ENCODE measurements at places on chromosomes 2 and 18. TPM values are rescaled to one million over a fixed set of nuclear protein-coding genes. Genes with fewer than 3 reads are reported as not detected.
A peak's percentile ranks its signal among the peaks of the same experiment; 100 is the strongest.

The MGAT4A gene
- 0.36 TPM for total RNA-seq

The LINC00305 gene
- total RNA-seq = not detected

The RFTN2 gene
- total RNA-seq = 16.4 TPM

The COLEC11 gene
- total RNA-seq = 0.09 TPM

The SLC8A1 gene
- total RNA-seq = 112 TPM

The TCF23 gene
- not detected for total RNA-seq

DNA sequence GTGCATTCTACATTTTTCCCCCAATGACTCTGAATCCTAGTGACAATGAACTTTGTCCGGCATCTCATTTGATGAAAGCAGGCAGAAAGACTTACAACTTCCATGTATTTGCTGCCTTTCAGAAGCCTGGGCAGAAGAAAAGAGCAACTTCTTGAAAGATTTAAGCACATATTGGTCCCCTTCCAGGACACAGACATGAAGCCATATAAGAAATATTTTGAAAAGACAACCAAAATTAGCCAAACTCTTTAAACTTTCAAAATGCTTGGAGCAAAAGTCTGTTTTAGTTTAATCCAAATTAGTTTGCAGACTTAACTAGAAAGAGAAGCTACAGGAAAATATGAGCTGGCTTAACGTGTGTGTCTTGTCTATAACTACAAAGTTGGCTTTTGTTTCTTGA is 492.5 kb downstream of the NR4A2 start:
- DNase-seq = no peak

DNA sequence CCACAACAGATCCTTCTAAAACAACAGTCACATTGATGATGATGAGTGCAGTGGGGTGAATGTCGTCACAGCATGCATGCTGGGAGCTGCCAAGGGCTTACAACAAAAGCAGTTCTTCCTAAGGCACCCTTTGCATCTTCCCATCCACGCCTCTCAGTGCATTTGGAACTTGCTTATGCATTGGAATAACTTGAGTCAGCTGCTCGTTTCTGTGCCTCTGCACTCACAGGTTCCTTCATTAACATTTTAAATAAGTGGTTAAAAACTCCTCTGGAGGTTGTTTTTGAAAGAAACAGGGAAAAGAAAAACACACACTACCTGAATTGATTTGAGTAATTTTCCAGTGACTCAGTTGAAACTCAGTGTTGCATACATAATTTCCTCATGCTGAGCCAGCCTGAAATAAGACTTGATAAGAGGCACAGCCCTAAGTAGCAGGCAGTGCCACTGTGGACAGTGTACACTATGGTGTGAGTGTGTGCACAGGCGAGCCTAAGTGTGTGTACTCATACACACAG is 46.8 kb upstream of the TRIM43B start:
- no peak for DNase-seq

- DNase-seq = no peak
These were observed 142.7 kb downstream of the DYSF start for GRCh38 chr2:71596011-71596410.

DNA sequence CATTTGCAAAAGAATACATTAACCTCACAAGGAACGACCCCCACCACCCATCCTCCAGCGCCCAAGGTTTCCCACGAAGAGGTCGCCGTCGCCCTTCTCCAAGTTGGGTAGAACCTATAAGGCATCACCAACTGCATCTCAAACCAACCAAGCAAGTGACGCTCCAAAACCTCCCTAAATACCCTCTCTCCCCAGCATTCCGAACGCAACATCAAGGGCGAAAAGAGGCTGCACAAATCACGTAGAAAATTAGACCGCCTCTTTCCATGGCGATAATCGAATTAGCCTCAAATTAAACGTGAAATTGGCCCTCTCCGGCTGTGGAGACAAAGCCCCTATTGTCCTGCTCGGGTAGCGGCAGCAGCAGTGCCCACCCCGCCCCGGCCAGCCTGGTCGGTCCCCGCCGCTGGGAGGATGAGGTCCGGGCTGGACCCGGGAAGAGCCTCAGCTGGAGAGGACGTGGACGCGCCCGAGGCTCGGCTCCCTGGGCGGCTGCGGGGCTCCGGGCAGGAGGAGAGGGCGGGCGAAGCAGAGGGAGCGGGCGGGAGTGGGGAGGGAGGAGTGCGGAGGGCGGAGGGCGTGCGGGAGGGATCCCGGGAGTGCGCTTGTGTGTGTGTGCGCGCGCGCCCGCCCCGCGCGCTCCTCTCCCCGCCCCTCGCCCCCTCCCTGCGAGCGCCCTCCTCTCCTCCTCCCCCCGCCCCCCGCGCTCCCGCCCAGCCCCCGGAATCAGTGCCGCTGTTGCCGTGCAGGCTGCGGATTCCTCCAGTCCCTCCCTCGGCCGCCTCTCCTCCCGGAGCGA is at the start of gene SPTBN1:
Gene SPTBN1 (plus strand): TSS at position 765 of the 799 bp plus-strand sequence. CDS start 70,092 bp downstream, outside the sequence.
- DNase-seq = peak; percentile 88

GRCh38 chr18:80077873-80078272 is 31.2 kb upstream of the ADNP2 start:
- DNase-seq = no peak

DNA sequence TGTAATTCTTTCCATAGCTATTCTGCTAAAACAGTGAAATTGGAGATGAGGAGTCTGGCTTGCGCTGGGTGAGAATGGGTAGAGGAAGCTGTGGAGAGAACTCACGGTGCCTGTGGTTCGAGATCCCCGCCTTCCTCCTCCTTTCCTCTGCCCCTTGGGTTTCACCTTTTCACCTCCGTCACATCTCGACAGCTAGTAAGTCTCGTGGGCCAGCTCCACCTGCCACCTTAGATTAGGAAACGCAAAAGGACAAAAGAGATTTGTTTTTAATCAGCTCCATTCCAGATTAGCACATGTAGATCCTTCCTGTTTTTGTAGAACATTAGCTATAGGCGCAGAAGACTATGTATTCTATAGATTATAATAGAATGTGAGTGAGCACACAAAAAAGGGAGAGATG is 20.6 kb downstream of the TRIB2 start:
- no peak for DNase-seq

DNA sequence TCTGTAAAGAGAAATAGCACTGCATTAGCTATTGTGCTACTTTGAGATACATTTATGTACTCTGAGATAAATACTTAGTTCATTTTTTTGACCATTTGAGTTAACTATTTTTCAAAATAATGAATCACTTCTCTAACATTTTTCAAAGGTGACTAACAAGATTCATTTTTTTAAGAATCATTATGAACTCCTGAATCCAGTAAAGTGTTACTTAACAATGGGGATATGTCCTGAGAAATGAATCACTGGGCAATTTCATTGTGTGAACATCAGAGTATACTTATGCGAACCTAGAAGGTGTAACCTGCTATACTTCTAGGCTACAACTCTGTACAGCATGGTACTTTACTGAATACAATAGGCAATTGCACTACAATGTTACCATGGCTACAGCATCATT is 355.8 kb downstream of the ARL6IP6 start:
- no peak for DNase-seq

DNA sequence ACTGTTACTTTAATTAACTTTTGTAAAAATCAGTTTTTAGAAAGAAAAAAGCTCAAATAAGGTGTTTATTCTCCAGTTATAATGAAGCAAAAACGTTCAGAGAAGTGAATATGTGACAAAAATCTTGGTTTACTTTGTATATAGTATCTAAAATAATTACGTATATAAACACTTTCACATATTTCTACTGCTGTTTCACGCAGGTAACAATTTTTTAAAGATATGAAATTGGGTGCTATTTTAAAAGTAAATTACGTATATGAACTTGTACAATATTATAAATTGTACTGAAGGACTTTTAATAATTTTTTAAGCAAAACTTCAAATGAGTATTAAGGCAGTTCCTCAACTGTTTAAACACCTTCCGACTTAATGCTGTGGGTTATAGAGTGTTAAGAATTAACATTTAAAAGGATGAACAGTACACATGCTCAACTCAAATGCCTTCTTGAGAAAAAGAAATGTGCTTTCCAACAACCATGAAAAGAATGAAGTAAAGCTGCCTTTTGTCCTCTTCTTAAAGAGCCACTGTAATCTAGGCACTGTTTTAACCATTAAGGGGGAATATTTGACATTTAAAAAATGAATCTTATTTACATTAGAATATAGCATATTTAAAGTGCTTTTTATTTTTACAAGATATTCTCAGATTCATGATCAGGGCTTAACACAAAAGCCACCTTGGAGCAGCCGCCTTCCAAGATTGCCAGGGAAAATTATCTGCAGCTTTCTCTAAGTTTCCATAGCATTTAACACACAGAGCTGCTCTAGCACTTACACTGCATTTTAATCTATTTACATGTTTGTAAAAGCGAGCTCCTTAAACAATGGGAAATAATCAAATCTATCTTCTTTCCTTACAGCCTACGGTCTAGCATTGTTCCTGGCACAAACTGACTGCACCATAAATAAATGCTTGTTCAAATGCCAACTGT is 56.5 kb upstream of the CDKL4 start:
- DNase-seq = no peak

DNA sequence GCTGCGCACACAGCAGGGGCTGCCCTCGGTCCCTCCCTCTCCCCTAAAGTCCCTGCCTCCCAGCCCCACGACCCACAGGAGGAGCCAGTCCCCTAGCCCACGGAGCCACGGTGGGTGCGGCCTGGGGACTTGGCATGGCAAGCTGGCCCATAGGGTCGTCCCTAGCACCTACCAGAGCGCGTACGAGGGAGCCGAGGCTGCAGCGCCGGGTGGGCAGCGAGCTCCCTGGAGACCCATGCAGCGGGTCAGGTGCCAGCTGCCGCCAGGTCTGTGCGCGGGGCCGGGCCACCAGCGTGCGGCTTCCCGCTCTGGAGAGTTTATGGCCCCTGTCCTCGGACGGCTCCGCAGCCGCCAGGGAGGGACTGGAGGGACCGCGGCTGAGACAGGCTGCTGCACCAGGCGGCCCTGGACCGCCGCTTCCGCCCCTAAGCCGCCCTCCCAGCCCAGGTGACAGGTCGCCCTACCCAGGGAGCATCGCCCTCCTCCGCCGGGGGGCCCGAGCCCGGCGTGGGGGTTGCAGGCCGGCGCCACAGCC is 273.6 kb downstream of the CCDC74A start:
- no peak for DNase-seq

GRCh38 chr18:3151399-3152264 is 68.1 kb downstream of the MYOM1 start:
- peak; percentile 50 for DNase-seq

DNA sequence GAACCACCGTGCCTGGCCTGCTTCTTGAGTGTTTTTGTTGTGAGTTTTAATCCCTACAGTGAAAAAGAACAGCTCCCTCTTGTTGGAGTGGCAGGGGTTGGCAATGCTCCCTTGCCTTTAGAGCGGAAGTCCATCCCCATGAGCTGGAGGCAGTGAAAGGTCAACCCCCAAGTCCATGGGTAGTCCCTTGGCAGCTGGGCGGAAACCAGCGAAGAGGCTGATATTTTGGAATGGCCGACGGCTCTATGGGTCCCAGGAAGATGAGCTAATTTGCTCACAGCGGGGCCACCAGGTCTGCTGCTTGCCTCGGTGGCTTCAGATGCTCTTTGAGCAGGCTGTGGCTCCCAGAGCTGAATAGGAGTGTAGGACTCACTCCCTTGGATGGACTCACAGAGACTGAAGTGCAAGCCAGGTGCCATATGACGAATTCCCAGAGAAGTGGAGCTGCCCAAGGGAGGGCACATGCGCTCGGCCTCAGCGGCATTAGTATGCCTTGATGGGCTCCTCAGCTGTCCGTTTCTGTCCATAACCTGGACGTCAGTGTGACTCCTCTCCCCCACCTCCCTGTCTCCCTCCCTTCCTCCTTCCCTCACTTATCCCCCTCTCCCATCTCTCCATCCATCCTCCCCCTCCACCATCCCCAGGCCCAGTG is 25.4 kb upstream of the RHOB start:
- no peak for DNase-seq

- no peak for DNase-seq
These were observed 464.6 kb downstream of the LRP1B start for GRCh38 chr2:141666191-141666590.

GRCh38 chr2:164826293-164827243 is 15.1 kb downstream of the COBLL1 start:
- DNase-seq = peak; percentile 85

- peak; percentile 62 for DNase-seq
These were observed 18.8 kb downstream of the KLHL41 start for GRCh38 chr2:169528271-169528701.

GRCh38 chr18:31369478-31369877 is 7.1 kb upstream of the DSG4 start:
- no peak for DNase-seq

- no peak for DNase-seq
These were observed 48.5 kb downstream of the CACNB4 start for GRCh38 chr2:152050341-152050740.

GRCh38 chr2:95034221-95034620 is 8.7 kb downstream of the MAL start:
- DNase-seq = no peak

- no peak for DNase-seq
These were observed 46.1 kb upstream of the GPC1 start for GRCh38 chr2:240389302-240389805.

DNA sequence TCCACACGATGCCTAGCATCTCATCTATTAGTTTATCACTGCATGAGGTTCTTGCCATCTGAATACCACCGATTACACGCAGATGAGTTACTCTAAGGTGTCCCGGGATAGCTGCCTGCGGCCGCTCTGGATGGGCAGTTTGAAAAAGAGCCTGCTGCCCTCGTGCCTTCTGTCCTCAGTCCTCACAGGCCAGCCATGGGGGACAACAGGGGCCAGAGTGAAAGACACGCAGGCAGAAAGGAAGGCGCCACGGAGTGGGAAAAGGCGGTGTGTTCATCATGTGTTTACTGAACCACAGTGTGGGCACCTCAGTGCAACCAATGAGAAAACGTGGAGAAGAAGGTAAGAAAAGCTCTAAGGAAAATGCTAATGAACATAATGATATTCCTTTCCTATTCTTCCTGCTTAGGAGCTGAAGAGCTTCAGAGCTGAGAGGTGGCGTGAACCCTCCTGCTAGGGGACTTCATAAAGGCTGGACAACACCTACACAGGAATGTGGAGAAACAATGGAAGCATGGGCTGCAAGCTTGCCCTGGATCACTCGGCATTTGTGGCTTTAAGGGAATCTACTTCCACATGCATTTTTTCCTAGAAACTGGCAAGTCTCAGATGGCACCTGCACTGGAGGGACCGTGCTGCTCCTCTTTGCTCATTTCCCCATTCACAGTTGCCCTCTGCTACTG is 50.9 kb downstream of the CABYR start:
- DNase-seq = no peak

DNA sequence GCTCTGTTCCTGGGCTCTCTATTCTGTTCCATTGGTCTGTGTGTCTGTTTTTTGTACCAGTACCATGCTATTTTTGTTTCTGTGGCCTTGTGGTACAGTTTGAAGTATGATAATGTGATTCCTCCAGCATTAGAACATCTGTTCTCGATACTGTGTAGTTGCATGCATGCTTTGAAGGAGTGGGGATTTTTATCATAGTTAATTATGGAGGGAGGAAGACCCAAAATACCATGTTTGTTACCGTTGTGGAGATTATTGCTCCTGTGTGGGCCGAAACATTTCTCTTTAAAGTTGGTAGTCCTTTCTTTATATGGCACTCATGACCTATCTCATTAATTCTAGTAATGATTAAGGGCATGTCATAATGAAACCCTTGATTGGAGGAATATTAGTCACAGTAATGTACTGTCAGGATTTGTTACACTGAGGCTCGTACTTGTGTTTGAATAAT is 87.6 kb downstream of the TTC27 start:
- no peak for DNase-seq
